Tibial artery (tissue), 4 donors: ENCODE measurements at places on chromosomes 1 and 21.

- no peak for DNase-seq
Measured at GRCh38 chr1:27632387-27633297, 2.3 kb downstream of the FGR start.

- no peak for DNase-seq
Measured at GRCh38 chr1:229024528-229025130, 246.3 kb upstream of the RAB4A start.

- no peak for DNase-seq
Measured at GRCh38 chr1:72635719-72636118, 353.4 kb upstream of the NEGR1 start.

GRCh38 chr21:42764443-42764760 lies 111.0 kb downstream of the PDE9A start:
- DNase-seq: no peak

DNA sequence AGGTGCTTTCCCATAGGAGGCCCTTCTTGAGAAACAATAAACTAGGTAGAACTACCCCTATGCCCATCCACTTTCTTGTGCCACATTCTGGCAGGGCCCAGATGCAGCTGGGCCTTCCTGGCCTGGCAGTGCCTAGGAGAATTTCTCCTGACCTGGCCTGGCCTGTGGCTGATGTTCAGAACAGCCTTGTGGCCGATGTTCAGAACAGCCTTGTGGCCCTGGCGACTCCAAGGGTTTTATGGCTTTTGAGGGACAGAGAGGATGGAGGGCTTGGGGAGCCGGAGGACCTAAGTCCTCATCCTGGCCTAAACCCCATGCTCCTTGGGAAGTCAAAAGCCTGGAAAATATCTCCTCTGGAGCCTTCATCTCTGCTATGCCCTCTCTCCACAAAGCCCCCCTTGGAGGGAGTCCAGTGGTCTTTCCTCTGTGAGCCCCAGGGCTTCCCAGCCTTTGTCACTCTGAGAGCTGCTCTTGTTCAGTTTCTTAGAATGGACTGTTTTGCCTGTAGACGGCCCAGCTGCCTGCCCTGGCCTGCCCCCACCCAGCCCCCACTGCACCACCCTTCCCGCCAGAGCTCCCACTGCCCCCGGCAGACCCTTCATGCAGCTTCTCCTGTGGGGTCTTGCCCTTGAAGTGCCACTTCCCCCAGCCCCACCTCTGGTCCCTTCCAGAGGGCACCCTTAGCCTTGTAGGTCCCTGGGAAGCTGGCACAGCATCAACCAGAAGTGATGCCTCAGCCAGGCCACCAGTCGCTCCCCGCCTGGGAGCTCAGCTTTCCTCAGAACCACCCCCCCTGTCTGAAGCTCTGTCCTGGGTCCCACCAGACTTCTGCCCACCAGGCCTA lies 7.0 kb downstream of the GPR37L1 start:
- DNase-seq: no peak

DNA sequence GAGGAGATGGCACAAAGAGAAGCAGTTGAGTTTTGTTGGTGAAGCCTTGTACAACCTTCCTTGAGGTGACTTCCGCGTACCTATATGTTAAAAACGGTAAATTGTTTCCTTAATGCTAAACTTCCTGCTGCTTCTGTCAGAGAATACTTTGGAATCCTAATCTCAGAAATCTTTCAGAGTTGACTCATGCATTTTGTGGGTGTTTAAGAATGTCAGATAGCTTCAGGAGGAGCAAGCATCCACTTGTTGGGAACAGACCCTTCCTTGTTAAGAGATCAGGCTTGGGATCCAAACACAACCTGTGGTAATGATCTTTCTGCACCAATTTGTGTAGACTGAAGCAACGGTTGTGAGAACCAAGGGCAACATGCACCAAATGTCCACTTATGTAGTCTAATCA lies 29.5 kb downstream of the AK4 start:
- DNase-seq: no peak

GRCh38 chr1:55987491-55988249 lies 591.7 kb downstream of the PLPP3 start:
- DNase-seq: no peak
